Stimulated activated CD4-positive, alpha-beta T cell treated with anti-CD3 and anti-CD28 coated beads, TNF-alpha, amount 100 ng/mL, for 1 hour (primary cell): ENCODE measurements at places on chromosomes 13 and 19.

DNA sequence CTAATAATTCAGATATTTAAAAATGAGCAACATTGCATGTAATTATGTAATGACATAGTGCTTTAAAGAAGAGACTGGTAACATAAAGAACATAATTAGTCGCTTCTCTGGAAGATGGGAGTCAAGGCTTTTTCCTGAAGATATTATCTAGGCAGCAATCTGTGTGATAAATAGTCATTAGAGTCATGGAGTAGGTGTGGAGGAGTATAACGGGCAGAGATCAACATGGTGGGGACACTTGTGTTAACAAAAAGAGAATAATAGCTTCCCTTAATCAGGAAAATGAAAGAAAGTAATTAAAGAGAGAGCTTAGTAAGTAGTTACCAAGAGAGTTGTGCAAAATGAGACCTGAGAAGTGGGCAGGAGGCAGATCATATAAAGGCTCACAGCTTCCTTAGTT, 1417.1 kb upstream of the ATXN8OS start:
- no peak for DNase-seq

- no peak for DNase-seq
Observed at GRCh38 chr13:41775251-41775650, 185.7 kb downstream of the VWA8 start.

DNA sequence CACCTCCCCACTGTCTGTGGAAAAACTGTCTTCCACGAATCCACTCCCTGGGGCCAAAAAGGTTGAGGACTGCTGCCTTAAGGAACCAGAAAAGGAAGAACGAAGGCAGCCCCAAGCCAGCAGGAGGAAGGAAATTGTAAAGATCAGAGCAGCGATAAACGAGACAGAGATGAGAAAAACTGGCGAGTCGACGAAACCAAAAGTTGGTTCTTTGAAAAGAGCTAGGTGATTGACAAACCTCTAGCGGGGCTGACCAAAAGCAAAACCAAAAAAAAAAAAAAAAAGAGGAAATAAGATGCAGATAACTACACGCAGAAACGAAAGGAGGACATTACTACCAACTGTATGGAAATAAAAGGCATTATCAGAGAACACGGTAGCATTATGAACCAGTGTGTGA, 76.9 kb downstream of the GADD45B start:
- DNase-seq, result peak; percentile 16

DNA sequence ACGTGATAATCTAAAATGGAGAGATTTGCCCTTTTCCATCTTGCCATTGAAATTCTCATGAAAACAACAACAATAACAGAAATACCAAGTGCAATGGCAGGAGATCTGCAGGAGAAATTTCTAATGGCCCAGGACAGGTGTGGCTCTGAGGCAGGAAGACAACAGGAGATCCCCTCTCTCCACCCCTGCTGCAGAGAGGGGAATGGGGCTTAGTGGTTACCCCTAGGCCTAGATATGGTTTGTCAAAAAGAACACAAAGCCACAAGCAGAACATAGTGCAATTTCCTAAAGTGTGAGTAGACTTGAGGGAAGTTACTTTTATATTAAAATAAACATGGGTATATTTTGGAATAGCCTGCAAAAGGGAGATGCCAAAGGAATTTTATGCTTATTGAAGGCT, 369.5 kb downstream of the KCNRG start:
- DNase-seq, result no peak

DNA sequence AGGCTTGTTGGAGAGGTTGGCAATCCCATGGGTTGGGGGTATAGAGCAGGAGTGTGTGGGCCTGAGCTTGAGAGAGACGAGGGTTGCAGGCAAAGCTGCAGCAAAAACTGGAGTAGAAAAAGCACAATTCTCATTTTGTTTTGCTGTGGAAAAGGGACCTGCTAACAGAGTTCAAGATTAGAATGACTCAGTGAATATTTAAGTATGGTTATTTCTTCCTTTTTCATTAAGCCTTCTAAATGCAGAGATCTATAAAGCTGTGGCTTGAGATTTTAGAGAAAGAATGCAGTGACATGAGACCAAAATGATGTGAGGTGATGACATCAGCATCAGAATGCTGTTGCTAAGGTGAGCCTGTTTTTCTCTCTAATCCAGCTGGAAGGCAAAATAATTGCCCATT, 10.8 kb upstream of the MBNL2 start:
- no peak for DNase-seq
